ENCODE measurements at places on chromosomes 11 and 22.

GRCh38 chr22:47059701-47060161 is 297.3 kb downstream of the TBC1D22A start:
- no peak for DNase-seq

GRCh38 chr11:133927690-133928627 is 28.8 kb downstream of the IGSF9B start:
- DNase-seq = peak; percentile 59

- no peak for DNase-seq
Observed at GRCh38 chr11:76162336-76163288, 43.7 kb downstream of the WNT11 start.

DNA sequence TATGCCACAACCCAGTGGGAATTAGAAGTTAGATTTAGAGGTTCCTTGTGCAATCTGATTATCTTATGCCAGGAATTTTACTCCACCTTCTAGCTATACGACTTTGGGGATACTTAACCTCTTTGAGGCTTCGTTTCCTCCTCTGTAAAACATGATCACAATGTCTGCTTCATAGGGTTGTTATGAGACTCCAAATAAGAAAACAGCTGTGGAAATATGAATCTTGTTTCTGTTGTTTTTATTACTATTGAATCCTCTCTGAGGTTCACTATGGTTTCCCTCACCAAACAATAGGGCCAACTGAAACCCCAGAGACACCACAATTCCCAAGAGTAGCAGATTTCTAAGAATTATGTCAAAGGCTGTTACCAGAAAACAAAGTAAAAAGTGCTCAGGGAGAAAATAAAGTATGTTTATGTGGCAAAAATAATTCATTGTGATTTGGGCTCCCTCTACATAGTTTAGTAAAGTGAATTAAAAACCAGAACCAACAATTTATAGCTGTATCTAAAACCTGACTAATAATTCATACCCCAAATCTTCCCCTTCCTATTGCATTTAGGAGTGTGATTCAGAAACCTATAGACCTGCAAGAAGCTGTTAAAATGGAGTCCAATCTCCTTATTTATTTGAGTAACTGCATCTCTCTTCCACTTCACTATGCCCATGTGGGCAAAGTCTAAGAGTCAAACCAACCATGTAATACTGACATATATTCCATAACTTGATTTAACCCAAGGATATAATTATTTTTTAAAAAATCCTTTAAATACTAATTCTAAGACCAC is 38.4 kb downstream of the AMBRA1 start:
- DNase-seq = peak; percentile 21

DNA sequence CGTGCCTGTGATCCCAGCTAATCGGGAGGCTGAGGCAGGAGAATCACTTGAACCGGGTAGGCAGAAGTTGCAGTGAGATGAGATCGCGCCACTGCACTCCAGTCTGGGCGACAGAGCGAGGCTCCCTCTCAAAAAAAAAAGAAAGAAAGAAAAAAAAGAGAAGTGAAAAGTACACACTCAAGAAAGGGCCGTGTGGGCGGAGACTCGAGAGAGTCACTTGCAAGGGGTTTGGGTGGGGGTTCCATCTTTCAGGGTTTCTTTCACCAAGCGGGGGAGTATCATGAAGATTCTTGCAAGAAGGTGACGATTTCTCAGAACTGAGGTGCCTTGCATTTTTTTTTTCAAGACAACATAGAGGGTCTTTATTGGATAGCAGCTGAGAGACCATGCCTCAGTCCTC is 4.0 kb upstream of the IFITM5 start:
- DNase-seq = no peak

GRCh38 chr11:1442163-1442562 is 44.4 kb downstream of the MOB2 start:
- DNase-seq = no peak

GRCh38 chr22:39179841-39180335 is 27.4 kb upstream of the CBX7 start:
- no peak for DNase-seq

- no peak for DNase-seq
Observed at GRCh38 chr11:82494988-82495432, 238.7 kb downstream of the FAM181B start.

- DNase-seq = no peak
Observed at GRCh38 chr11:1513326-1514296, 27.0 kb upstream of the MOB2 start.

- no peak for DNase-seq
Observed at GRCh38 chr11:125645871-125646270, 20.9 kb downstream of the CHEK1 start.

DNA sequence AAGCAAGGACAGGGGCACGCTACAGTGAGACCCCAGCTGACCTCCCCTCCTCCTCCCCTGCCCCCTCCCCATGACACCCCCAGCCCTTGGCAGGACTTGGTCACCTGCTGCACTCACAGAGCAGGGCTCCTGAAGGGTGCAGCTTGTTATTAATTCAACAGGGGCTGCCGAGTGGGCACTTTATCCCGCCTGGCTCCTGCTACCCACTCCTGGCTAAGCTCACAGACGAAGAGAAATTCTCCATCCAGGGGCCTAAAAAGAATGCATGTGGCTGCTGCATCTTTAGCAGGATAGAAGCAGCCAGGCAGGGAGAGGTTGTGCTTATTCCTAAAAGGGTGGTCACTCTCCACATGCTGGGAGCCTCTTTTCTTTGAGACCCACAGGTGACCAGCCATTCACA is 40.3 kb downstream of the GALNT18 start:
- DNase-seq = no peak

GRCh38 chr11:44104481-44105294 is 9.2 kb downstream of the EXT2 start:
- DNase-seq = peak; percentile 28

DNA sequence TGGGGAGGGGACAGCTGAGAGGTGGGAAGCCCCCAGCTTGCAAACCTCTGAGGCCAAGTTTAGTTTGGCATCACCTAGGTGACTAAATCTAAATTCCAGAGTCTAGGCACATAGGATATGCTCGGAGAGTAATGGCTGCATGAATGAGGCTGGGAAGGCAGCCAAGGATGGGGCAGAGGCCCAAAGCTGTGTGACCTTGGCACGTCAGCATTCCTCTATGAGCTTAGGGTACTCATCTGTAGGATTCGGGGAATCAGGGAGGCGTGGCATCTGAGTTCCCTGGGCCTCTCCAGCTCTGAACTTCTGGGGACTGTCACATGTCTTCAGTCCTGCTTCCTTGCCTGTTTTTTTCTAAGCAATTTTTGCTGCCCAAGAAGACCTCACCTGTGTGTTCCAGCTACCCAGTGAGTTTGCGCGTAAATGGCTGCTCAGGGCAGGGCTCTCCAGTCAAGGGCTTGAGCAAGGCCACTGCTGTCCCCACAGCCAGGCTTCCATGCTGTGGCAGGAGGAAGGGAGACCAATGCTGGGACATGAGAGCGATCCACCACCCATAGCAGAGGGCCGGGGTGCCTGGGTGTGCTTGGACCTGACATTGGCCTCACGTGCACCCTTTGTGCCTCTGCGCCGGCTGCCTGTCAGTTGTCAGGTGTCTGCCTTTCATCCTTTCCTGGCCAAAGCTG is 13.9 kb downstream of the DAGLA start:
- DNase-seq = peak; percentile 54

DNA sequence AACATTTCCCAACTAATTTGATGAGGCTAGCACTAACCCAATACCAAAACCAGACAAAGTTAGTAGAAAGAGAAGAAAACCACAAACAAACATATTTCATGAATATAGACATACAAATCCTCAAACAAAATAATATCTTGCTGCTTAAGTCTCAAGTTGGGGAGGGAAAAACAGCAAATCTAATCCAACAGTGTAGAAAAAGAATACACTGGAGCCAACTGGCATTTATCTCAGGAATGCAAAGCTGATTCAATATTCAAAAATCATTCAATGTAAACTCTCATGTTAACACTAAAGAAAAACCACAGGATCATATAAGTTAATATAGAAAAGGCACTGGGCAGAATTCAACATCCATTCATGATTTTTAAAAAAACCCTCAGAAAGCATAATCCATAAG is 18.2 kb downstream of the GNB1L start:
- no peak for DNase-seq

DNA sequence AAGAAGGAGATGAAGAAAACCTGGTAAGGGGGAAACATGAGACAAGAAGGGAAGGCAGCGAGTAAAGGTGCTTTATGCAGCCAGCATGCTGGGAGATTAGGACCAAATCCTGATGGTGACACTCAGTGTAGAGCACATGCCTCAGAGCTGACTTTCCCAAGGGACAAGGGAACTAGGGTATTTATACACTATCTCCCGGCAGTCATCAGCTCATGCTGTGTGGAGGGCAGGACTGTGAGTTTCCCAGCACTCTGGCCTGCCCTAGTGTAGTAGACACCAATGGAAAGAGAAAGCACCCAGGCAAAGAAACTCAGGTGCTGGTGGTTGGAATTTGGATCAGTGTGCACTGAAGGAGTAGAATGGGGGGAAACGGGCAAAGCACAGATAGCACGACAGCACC is 128.3 kb upstream of the CSNK2A3 start:
- DNase-seq = no peak

- no peak for DNase-seq
Observed at GRCh38 chr11:11171285-11171684, 181.8 kb downstream of the CSNK2A3 start.

- DNase-seq = peak; percentile 43
Observed at GRCh38 chr11:31995525-31996094, 95.3 kb upstream of the RCN1 start.

DNA sequence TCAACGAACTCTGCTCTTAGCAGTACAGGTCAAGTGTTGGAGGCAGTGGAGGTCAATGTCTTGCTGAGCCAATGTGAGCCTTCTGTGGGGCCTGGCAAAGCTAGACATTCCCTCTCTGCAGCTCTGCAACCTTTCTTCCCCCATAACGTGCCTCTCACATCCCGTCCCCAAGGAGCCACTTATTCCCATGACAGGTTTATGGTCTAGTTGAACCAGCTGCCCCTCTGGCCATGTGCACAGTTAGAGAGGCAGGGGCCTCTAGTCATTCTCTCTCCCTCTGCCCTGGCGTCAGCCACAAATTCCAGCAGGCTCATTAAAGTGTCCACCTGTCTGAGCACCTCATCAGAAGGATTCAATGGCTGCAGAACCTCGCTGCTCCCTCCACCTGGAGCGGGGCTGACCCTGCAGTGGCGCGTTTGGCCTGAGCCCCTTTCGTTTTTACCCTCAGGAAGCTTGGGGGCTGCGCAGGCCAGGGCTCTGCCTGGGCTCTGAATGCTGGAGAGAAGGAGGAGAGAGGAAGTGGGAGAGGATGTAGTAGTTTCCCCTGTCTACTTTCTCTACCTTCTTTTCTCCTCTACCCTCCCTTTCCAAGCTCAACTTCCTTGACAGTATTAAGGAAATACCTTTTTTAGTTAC is 302.1 kb upstream of the B3GAT1 start:
- no peak for DNase-seq

DNA sequence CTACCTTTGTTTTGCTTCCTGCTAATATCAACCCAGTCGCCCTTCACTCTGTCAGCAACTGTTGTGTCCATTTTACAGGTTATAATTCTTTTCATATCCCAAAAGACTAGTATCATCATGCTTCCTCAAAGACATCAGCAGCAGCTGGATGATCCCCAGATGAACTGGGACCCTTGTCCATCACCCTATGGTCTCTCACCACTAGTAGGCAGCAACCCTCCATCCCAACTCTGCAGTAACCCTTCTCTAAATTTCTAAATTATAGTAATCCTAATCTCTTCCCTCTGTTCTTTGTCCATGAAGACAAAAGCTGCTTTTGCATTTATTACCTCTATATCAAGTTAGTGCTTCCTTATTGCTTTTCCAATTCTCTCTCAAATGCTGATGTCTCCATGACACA is 1025.8 kb downstream of the FAM181B start:
- no peak for DNase-seq
